NCI-H1417 (cell line): ENCODE measurements at places on chromosomes 12 and 14.

- no peak for DNase-seq
Measured at GRCh38 chr12:109873653-109874052, 6.7 kb downstream of the GLTP start.

DNA sequence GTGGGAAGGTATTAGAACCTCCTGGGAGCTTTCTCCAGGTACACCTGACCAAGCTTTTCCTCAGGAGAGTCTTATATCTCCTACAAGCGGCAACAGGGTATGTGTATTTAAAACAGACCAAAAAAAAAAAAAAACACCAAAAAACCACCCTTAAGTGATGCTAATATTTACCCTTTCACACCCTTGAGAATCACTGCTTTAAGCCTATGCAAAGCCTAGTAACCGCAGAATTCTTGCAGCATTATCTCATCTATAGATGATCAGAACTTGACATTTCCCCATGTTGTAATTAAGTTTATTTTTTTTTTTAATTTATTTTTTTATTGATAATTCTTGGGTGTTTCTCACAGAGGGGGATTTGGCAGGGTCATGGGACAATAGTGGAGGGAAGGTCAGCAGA is 19.3 kb downstream of the ZNF641 start:
- no peak for DNase-seq

DNA sequence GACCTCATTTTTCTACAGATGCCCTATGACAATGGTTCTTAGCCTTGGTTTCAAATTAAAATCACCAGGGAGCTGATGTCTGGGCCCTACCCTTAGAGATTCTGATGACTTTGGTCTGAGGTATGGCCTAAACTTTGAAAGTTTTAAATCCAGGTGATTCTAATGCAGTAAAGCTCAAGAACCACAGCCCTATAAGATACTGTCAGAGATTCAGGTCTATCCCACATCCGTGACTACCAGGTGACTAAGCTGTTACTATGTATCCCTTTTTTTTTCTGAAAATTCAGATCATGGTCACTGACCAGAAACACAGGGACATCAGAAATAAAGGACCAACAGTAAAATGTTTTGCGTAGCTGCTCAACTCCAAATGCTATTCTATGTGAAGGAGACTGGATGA is 148.8 kb upstream of the BMP4 start:
- no peak for DNase-seq

DNA sequence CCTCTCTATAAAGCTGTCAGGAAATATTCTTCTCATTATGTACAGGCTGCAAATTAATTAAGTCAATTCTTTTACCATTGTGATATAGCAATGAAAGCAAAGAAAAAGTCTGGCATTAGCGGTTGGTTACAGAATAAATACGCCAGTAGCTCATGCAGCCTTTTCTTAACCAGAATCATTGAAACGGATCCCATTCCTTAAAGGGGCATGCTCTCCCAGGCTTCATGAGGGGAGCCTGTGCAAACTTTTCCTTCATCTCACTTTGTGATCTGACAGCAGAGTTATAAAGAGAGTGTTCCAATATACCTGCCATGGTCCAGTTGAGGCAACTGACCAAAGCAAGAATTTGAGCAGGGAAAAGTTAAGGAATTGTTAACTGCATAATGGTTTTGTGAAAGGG is 337.7 kb downstream of the EMP1 start:
- no peak for DNase-seq

DNA sequence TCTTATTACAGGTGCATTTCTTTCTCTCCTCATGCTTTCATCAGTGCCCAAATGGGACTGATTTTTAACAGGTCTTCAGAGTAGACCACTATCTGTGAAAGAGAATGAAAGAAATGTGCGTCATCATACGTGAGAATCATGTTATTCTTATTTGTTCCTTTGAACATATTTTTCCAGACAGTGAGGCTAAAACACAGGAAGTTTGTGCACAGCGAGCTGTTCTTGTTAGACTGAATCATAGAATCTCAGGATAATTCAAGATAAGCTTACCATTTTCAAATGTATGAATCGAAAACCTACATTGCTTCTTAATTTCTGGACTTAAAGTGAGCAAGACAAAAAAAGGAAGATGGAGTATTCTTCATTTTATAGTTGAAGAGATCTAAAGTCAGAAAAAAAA is 383.1 kb downstream of the EGLN3 start:
- DNase-seq: no peak

DNA sequence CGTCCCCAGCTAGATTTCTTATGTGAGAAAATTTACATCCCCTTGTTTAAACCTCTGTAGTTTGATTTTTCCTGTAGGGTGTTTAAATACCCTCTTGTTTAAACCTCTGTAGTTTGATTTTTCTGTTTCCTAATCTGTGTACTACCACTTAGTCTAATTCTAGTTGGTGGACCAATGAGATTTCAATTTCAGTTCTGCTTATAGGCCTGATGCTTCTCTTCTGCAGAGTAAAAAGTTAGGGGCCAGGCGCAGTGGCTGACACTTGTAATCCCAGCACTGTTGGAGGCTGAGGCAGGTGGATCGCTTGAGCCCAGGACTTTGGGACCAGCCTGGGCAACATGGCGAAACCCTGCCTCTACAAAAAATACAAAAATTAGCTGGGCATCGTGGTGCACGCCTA is 11.5 kb downstream of the UBC start:
- DNase-seq: no peak

DNA sequence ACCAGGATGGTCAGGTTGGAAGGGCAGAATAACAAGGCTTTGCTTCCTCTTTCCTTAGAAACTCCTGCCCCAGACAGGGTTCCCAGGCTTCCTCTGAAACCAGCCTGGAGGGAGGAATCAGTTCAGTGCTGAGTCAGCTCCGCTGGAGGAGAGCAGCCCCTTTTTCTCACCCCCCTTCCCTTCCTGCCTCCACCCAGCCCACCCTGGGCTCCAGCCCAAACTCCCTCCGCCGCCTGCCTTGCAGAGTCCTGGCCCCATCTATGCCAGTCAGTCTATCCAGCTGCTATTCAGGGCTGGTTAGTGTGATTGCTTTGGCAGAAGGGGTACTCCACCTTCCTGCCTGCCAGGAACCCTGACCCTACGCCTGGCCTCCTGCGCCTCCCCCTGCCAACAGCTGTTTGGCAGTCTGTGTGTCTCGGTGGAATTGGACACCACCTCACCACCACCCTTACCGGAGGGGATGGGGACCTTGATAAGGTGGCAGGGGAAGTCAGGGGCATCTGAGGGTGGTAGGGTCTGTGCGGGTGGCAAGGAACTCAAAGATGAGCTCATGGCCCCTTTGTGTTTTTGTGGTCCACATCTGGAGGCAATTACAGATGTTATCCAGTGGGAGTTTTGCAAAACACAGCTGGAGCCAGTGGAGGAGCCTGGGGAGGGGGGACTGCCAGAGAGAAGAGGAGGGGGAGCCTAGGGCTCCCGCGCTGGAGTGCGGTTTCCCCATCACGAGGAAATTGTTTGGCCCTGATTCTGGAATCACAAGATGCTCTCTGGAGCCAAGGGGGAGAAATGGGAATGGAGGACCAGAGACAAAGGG is 12.2 kb downstream of the MMP14 start:
- no peak for DNase-seq

GRCh38 chr12:130613131-130613530 is 103.0 kb downstream of the RIMBP2 start:
- no peak for DNase-seq

DNA sequence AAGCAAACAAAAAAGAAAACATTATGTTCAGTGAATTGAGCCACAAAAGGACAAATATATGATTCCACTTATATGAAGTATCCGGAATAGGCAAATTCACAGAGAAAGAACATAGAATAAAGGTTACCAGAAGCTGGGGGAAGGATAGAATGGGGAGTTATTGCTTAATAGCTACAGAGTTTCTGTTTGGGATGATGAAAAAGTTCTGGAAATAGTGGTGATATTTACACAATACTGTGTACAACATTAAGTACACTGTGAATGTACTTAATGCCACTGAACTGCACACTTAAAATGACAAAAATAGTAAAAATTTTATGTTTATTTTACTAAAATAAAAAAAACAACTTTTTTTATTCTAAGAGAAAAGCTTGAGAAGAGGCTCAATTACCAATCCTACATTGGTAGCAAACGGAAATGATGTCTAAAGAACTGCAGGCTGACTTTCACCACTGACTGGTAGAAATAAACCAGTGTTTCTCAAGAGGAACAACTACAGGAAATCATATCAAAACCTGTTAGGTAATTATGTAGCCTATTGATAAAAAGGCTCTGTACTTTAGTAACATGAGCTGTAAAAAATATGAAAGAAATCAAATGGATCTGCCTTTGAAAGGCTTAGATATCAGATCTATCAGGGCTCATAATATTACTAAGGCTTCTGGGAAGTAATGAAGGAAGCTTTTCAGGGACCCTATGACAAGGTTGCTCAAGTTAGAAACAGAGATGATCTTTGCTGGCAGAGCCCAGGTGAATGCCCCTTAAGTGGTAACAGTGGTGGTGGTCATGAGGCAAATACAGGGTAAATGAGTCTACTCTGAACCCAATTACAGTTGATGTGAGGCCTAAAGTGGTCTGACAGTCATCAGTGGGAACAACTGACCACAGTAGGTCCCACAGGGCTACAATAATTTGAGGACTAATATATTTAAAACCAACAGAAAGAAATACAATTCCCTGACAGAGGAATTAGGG is 41.3 kb downstream of the BAZ1A start:
- no peak for DNase-seq

- no peak for DNase-seq
Measured at GRCh38 chr14:56115334-56115870, 2.8 kb upstream of the PELI2 start.

DNA sequence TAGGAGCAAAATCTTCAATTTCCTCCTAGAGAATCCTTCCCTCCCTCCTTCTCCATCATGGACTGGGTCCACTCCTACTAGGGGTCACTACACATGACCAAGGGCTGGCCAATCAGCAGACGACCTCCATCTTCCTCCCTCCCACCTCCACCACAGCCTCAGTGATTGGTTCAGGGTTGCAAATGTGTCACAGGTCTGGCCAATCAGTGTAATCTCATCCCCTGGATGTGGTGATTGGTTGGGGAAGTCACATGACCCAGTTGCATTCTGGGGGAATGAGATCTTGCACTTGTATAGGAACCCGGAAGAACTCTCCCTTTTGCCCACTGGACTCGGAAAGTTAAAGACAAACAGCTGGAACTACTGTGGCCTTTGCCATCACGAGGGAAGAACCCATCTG is 169.2 kb downstream of the PIWIL1 start:
- no peak for DNase-seq

DNA sequence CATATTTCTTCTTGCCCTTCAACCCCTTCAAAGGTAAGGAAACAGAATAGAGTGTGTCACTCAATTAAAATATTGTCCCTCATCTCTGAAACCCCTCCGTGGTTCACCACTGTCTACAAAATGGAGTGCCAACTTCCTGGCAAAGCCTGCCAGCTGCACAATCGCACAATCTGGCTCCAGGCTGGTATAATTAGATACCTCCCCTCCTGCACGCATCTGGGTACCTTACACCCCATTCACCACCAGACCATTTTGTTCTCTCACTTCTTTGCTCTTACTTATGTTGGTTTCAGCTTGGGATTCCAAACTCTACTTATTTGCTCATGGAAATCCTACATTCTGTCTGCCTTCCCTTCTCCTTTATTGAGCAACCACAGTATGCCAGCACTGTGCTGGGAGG is 314.9 kb downstream of the NUAK1 start:
- no peak for DNase-seq

DNA sequence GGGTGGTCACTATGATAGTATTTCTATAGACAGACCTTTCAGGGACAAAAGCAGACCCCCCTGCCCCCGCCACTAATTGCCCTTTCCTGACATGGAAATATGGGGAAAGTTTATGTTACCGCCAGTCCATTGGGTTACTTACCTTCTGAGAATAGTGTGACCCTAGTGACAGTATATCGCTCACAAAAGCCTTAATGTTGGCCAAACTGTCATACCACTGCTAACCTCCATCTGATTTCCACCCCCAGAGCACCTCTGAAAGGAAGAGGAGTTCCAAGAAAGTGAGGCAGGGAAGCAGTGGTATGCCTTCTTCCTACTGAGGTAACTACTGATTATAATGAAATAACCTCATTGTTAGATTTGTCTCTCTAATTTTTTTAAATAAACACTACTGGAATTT is 67.5 kb upstream of the CCDC91 start:
- DNase-seq: no peak

DNA sequence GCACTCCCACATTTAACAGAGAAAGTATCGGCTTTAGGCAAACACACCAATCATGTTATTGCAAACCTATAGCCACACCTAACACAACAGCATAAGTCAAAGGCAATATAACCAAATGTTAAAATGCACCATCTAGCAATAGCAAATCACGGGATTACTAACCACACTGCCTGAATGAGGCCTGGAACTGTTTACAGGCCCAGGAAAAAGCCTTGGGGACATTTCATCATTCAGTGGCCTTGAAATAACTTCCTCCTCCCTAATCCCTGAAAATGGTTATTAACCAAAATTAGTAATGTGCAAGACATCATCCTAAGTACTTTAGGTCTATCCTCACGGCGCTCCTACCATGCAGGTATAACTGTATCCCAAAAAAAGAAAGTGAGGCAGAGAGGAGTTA is 2.3 kb downstream of the GALC start:
- DNase-seq: no peak

DNA sequence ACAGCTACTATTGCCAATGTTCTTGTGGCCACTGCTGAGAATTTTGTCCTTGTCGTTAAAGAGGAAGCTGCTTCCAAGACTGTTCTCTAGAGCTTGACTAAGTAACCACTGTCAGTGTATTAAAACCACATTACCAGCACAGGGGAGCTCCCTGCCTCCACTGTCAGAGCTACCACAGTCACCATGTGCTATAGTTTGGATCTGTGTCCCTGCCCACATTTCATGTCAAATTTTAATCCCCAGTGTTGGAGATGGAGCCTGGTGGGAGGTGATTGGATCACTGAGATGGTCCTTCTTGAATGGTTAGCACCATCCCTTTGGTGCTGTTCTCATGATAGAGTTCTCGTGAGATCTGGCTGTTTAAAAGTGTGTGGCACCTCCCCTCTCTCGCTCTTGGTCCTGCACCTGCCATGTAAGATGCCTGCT is 23.2 kb upstream of the RAP1B start:
- DNase-seq: no peak

- DNase-seq: no peak
Measured at GRCh38 chr12:110778833-110779577, 36.3 kb upstream of the PPP1CC start.

GRCh38 chr14:59150990-59151389 is 37.5 kb upstream of the DAAM1 start:
- no peak for DNase-seq

DNA sequence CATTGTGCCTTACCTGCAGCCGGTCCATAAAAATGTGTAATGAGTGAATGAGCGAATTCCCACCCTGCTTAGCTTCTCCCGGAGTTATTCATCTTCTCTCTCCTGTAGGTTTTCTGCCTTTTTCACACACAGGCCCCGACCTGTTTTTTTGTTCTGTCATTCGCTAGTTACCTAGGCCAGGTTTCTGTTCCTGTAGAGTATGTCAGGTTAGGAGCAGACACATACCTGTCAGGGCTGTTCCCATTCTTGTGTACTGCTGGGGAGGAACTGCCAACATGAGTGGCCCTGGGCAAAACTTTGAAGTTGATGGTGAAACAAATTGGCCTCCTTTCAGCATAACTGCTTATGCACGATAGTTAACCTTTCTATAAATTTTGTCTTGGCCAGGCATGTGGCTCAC is 140.1 kb downstream of the SYNE2 start:
- DNase-seq: no peak

- DNase-seq: no peak
Measured at GRCh38 chr12:15863372-15863771, 18.8 kb upstream of the STRAP start.
